ENCODE measurements at places on chromosomes 5 and 9. TPM values are rescaled to one million over a fixed set of nuclear protein-coding genes. Genes with fewer than 3 reads are reported as not detected.

TSLP gene
- polyA plus RNA-seq = 0.21 TPM

ITGA1 gene
- 44.7 TPM for polyA plus RNA-seq

DOCK2 gene
- 2.1 TPM for polyA plus RNA-seq

TRMO gene
- polyA plus RNA-seq = 19.4 TPM

CCDC152 gene
- 16.3 TPM for polyA plus RNA-seq

ADAMTSL2 gene
- 2.2 TPM for polyA plus RNA-seq

APC gene
- polyA plus RNA-seq = 30.8 TPM

MEIKIN gene
- not detected for polyA plus RNA-seq

N4BP3 gene
- polyA plus RNA-seq = 4.1 TPM

OBP2B gene
- polyA plus RNA-seq = not detected

ARHGEF39 gene
- polyA plus RNA-seq = 10.9 TPM

EFNA5 gene
- polyA plus RNA-seq = 28.7 TPM

HAVCR1 gene
- 3.3 TPM for polyA plus RNA-seq

TSSK1B gene
- 0.10 TPM for polyA plus RNA-seq

CYLC2 gene
- not detected for polyA plus RNA-seq

HTR1A gene
- not detected for polyA plus RNA-seq

ALDH1A1 gene
- 232 TPM for polyA plus RNA-seq

ELOVL7 gene
- polyA plus RNA-seq = 20.8 TPM

GDNF gene
- 12.6 TPM for polyA plus RNA-seq

NFIB gene
- 18.2 TPM for polyA plus RNA-seq

KIF20A gene
- polyA plus RNA-seq = 46.0 TPM

C9orf152 gene
- 0.52 TPM for polyA plus RNA-seq

ANXA6 gene
- polyA plus RNA-seq = 130 TPM

LCN2 gene
- polyA plus RNA-seq = 1.1 TPM

GABRA1 gene
- not detected for polyA plus RNA-seq

ENHO gene
- 1.5 TPM for polyA plus RNA-seq

CTSL gene
- 157 TPM for polyA plus RNA-seq

MYO10 gene
- polyA plus RNA-seq = 39.7 TPM

PRLR gene
- polyA plus RNA-seq = 39.0 TPM

SPATA31A3 gene
- not detected for polyA plus RNA-seq

CD72 gene
- polyA plus RNA-seq = 3.4 TPM

UBAP2 gene
- 33.6 TPM for polyA plus RNA-seq

BARHL1 gene
- not detected for polyA plus RNA-seq

DEPDC1B gene
- 29.0 TPM for polyA plus RNA-seq

SCGB3A2 gene
- polyA plus RNA-seq = 0.36 TPM

GRM6 gene
- 0.60 TPM for polyA plus RNA-seq

ECM2 gene
- 15.9 TPM for polyA plus RNA-seq

AGXT2 gene
- 74.1 TPM for polyA plus RNA-seq

SPAG8 gene
- 9.5 TPM for polyA plus RNA-seq

All from left renal cortex interstitium (tissue), 4 donors.